ENCODE measurements at places on chromosomes 1 and 21. TPM values are rescaled to one million over a fixed set of nuclear protein-coding genes. Genes with fewer than 3 reads are reported as not detected.

- no peaks in the 10 kb centered on the region for H3K27me3 ChIP-seq
- H3K4me1 ChIP-seq, result peaks cover 90% of the 10 kb centered on the region
- H3K36me3 ChIP-seq, result peaks cover 20% of the 10 kb centered on the region
- peak overlapping the region; percentile 92 for H3K4me3 ChIP-seq
- no peak for DNase-seq
- H3K27ac ChIP-seq, result peak overlapping the region; percentile 98
Observed at GRCh38 chr1:204409123-204409522, 2.5 kb downstream of the PPP1R15B start.

GRCh38 chr1:19465650-19466049 lies 19.7 kb downstream of the CAPZB start:
- no peak overlapping the region for H3K4me3 ChIP-seq
- H3K27me3 ChIP-seq, result no peaks in the 10 kb centered on the region
- H3K27ac ChIP-seq, result peak overlapping the region; percentile 52
- H3K4me1 ChIP-seq, result peaks cover 93% of the 10 kb centered on the region

- no peak for DNase-seq
- no peaks in the 10 kb centered on the region for H3K27me3 ChIP-seq
- no peak overlapping the region for H3K27ac ChIP-seq
- no peaks in the 10 kb centered on the region for H3K4me1 ChIP-seq
Observed at GRCh38 chr1:214850432-214851050, 232.0 kb upstream of the KCNK2 start.

GRCh38 chr21:38520511-38520910 lies 22.2 kb upstream of the ERG start:
- H3K36me3 ChIP-seq, result no peaks in the 10 kb centered on the region
- no peak for DNase-seq
- no peaks in the 10 kb centered on the region for H3K4me1 ChIP-seq
- H3K27me3 ChIP-seq, result peaks cover 33% of the 10 kb centered on the region
- no peak overlapping the region for H3K4me3 ChIP-seq

DNA sequence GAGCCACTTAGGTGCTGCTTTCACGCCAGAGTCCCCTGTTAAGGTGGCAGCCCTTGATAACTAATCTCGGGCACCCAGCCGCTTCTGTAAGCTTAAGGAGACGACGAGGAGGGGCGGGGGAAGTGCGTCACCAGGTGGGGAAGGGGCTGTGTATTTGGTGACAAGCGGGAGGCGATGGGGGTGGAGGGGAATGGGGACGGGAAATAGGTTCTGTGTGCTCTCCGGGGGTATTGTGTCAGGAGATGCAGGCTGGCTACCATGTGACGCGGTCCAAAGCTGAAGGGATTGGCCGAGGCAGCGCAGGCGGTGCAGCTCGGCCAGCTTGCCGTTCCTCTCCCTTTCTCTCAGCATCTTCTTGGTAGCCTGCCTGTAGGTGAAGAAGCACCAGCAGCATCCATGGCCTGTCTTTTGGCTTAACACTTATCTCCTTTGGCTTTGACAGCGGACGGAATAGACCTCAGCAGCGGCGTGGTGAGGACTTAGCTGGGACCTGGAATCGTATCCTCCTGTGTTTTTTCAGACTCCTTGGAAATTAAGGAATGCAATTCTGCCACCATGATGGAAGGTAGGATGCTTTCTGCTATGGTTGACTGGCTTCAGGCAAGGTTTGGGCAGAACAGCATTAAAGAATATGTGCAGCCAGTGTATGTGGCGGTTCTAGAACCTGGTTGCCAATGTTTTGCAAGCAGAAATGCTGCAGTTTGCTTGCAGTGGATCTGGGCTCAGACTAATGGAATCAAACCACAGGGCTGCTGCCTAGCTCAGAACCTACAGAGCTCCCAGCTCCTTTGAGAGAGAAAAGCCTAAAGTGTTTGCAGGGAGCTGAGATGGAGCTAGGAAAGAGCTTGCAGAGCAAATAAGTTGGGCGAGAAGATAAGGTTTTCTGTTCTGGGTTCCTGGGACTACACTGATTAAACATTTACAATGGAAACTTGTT lies at the start of gene SGIP1:
TSS of gene SGIP1 (plus strand) at position 350 of the 937 bp plus-strand sequence. CDS start at position 556, 206 bp downstream.
- H3K4me1 ChIP-seq, result peaks cover 28% of the 10 kb centered on the region
- H3K27ac ChIP-seq, result peak within 1 kb of the TSS; percentile 83
- peak within 1 kb of the TSS; percentile 70 for H3K4me3 ChIP-seq
- DNase-seq, result peak; percentile 59

DNA sequence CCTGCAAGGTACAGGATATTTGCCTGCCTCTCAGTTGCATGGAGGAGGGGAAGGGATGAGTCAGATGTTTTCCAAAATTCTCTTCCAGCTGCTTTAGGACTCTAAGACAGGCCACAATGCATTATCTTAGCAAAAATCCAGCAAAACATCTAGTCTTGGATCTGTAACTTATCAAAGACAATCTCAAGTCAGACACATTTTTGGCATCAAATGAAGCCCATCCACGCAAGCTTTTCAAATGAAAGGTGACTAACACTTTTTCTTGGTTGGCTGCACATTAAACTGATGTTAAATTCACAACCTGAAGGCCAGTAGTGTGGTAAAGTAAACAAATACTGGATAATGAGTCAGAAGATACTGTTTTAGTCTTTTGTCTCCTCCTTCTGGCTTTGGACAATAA lies 21.3 kb downstream of the FAM78B start:
- no peak overlapping the region for H3K27ac ChIP-seq
- no peak overlapping the region for H3K4me3 ChIP-seq
- no peaks in the 10 kb centered on the region for H3K4me1 ChIP-seq

The OR10J5 gene
- total RNA-seq, result not detected

The MYOM3 gene
- total RNA-seq, result 440 TPM

The SPRR4 gene
- total RNA-seq, result not detected

Measured in left ventricle myocardium inferior (tissue), 1 donor.